GM12878 (cell line): ENCODE measurements at places on chromosomes 2 and 18.
A peak's percentile ranks its signal among the peaks of the same experiment; 100 is the strongest.

DNA sequence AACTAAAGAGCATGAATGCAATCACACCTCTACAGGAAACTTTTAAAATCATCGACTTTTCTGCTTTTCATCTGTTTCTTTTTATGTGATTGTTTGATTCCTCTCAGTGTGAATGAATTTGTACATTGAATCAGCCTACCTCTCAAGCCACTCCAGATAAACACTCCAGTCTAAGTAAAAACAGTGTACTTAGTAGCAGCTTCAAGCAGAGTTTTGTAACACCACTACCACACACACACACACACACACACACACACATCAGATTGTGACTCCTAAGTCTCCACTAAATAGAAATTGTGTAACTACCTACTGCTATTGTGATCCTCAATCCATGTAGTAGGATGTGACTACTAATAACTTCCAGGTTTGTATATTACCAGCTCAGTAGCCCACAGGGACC is 65.3 kb upstream of the EPB41L5 start:
- DNase-seq: no peak

GRCh38 chr2:216222650-216223352 is 113.7 kb downstream of the XRCC5 start:
- DNase-seq: peak; percentile 64

DNA sequence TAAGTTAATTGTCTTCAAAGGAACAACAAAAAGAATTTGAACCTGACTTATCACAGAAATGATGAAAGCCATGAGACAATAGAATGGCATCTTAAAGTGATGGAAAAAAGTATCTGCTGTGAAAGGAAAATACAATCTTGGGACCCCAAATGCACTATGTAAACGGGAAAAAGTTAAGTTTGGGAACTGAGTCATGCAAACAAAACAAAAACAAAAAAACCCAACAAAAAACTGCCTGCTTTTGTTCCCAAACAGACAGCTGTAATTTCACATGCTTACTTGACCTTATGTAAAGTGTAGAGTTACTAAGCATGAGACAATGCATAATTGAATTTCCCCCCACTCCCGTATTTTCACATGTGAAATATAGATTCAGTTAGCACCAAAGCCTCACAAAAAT is 122.1 kb upstream of the RBMS1 start:
- DNase-seq: no peak

GRCh38 chr2:175359710-175360109 is 178.2 kb upstream of the ATP5MC3 start:
- no peak for DNase-seq

- DNase-seq: no peak
Observed at GRCh38 chr18:35267161-35267651, 22.8 kb downstream of the ZSCAN30 start.

DNA sequence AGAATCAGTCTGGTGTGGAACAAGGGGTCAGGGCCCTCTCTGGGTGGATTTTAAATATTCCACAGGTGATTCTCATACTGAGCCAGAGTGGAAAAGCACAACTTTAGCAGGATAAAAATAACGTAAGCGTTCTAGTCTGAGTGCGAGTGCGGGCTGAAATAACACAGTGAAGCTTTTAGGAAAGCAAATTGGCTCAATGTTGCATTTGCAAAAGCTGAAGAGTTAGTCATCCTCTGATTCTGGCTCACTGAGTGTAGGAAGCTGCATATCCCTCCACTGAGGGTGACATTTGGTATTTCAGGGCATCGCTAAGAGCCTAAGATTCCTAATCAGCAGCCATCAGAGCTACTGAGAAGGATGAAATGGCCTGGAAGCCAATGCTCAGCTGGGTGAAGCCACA is 134.7 kb downstream of the RIF1 start:
- no peak for DNase-seq

DNA sequence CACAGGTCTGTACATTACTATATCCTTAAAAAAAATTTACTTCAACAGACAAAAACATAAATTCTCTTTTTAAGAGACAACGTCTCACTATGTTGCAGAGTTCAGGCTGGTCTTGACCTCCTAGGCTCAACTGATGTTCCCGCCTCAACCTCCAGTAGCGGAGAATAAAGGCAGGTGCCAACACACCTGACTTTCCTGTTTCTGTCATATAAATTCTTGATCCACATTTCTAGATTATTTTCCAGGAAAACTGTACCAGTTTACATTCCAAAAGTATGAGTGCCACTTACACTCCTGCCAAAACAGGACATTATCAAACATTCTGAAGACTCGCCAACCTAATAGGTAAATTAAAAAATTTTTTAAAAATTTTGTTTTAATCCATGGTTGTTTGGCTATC is 48.6 kb downstream of the PUM2 start:
- DNase-seq: no peak

- DNase-seq: no peak
Observed at GRCh38 chr18:22473366-22473765, 55.7 kb upstream of the CTAGE1 start.

GRCh38 chr2:136139631-136140030 is 21.7 kb upstream of the CXCR4 start:
- DNase-seq: no peak

- DNase-seq: no peak
Observed at GRCh38 chr2:86107031-86107430, 996 bp downstream of the PTCD3 start.

GRCh38 chr18:14961991-14962390 is 214.0 kb downstream of the ANKRD30B start:
- no peak for DNase-seq

DNA sequence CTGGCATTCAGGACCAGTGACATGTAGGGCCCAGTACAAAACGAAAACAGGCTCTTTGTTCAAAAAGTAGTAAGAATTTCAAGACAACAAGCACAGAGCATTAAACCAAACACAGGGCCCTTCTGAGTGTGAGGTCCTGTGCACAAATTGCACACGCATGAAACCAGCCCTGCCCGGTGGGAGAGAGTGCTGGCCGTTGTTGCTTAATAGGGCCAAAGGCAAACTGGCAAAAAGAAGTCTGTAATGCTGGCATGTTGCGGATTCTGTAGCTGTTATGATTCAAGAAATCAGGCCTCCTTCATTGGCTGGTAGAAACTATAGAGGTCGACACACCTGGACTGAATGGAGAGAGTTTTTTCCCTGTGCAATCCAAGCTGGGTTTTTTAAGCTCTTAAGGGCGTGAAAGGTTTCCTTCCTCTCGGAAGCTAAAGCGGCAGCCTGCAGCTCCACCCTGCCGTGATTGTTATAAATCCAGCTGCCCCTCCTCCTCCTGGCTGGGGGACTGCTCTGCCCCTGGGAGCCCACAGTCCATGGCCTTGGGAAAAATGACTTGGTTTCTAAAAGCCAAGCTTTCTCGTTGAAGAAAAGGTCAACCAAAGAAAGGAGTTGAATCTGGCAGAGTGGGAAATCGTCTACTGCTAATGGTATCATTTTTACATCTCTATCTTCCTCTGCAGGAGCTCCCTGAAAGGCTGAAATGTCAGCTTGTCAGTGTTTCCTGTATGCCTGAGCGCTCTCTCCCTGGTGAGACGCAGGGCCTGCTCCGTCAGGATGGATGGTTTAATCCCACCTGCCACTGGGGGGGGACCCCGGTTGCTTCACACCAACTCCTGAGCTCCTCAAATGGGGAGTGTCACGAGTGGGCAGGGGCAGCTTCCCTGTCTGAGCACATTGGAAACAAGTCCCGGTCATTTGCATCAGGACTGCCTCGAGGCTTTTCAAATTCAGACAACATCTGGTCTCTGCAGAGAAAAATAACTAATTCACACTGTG is 143.6 kb downstream of the ALPK2 start:
- no peak for DNase-seq

DNA sequence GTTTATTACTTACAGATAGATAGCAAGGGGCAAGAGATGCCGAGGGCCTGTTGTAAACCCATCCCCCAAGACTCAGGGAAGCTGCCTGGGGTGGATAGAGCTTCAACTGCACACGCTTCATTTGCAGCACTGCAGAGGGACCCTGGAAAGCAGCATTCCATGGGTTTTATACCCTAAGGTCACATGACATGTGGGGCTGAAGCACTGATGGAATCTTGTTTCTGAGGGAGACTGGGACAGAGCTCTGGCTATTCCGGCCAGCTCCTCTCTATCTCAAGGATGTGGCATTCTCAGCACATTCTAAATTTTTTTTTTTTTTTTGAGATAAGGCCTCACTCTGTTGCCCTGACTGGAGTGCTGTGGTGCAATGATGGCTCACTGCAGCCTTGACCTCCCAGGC is 300.1 kb downstream of the MYCN start:
- no peak for DNase-seq

DNA sequence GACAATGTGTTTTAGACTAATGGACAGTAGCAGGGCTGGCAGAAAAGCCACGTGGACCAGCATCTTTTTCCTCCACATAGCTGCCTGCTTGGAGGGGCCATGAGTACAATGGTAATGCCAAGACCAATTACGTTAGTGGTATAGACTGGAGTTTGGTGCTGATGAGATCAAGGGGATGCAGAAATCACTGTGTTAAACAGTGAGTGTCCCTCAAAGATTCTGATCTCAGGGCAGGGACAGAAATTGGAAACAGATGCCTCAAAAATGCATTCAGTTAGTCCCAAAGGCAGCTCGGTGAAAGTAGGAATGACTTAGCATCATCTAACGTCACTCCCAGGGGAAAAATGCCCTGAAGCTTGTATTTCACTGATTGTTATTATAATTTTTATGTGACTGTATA is 72.4 kb downstream of the SLC16A14 start:
- DNase-seq: no peak

DNA sequence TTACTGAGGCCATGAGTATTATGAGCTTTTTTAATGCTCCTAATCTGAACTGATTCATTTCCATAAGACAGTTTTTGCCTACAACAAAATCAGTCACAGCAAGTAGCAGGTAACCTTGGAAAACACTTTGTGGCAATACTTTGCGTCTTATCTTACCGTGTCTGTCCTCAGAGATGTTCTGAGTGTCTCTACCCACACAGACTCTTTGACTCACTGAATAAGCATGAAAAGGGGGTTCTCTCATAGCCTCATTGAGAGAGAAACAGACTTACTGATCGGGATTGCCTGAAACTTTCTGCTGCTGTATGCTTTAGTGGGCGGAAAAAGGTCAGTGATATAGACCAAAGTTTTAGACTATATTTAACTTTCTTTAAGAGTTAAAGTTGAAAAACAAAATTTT is 92.6 kb downstream of the MYL12B start:
- no peak for DNase-seq

DNA sequence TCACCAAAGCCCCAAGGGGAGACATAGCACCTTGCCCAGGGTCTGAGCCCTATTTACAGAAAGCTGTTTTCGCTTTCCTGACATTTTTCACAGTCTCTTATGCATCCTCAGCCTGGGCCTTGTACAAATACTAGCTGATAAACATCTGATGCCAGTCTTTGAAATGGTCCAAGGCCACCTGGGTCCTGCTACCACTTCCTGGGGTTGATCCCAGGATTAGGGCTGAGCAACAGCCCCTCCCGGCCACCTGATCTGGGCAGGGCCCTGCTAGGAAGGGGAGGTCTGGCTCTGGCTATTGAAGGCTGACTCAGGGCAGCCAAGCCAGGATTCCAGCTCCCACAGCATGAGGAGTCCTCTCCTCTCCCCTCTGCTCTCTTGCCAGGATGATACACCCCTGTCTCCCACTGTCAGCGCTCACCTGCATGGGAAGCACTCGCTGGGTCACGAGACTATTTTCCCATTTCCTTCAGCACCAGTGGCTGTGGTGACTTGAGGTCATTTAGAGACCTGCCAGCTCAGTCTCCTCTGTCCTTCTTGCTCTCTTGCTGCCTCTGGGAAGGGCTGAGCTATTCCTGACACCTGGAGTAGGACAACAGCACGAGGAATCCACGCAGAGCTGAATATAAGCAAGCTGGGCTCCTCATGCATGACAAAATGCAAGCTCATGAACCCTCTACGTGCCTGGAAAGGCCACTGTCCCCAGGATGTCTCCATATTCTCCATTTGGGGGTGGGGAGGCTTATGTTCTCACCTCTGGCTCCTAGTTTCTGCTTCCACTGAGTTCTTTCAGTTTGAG is 53.0 kb upstream of the LGALSL start:
- no peak for DNase-seq

GRCh38 chr2:226583715-226584114 is 215.9 kb downstream of the IRS1 start:
- no peak for DNase-seq

- no peak for DNase-seq
Observed at GRCh38 chr2:239257511-239257937, 143.3 kb downstream of the HDAC4 start.

DNA sequence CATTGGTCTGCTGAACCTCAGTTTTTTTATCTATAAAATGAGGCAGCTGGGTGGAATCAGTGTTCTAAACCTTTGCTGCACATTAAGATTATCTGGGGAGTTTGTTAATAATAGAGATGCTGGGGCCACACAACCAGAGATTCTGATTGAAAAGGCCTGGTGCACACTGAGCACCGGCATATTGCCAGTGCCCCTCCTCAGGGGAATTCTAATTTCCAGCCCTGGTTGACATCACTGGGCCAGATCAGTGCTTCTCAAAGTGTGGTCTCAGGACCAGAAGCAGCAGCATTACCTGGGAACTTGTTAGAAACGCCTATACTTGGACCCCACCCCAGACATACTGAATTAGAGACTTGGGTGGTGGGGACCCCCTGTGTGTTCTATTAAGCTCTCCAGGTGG is 112.5 kb downstream of the SETBP1 start:
- DNase-seq: no peak

- no peak for DNase-seq
Observed at GRCh38 chr2:70514612-70515055, 39.0 kb downstream of the TGFA start.

DNA sequence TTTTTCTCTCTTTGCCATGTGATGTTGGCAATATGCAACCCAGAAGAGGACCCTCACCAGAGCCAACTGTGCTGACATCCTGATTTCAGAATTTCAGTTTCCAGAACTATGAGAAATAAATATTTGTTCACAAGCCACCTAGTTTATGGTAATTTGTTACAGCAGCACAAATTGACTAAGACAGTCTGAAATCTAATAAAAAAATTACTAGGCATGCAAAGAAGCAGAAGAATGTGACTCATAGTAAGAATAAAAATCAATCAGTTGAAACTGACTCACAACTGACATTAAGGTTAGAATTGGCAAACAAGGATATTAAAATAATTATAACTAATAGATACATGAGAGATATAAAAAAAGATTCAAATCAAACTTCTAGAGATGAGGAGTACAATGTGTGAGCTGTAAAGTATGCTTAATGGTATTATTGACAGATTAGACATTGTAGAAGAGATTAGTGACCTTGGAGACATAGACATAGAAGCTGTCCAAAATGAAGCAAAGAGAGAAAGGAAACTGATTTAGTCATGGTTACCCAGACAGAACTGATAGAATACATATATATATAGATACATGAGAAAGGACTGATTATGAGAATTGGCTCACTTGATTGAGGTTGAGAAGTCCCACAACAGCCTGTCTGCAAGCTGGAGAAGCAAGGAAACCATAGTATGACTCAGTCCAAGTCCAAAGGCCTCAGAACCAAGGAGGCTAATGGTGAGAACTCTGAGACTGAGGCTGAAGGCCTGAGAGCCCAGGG is 27.8 kb upstream of the TTC39C start:
- DNase-seq: no peak

DNA sequence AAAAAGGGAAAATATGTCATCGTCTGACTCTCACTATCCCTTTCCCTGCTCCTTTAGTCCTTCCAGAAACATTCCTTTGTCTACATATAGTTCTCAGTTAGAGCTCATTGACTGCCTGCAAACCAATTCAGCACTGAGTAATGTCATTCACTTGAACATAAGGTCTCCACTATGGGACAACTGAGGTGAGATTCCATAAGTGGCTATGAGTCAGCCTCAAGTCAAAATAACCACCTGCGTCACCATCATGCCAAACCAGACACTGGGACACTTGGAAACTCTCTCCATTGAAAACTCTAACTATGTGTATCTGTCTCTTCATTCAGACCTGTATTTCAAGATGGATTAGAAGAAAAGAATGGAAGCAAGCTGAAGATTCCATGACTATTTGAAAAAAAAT is 878.0 kb upstream of the PIK3C3 start:
- no peak for DNase-seq
